ENCODE measurements at places on chromosomes 11 and 22.

GRCh38 chr11:64165481-64165841 lies 452 bp downstream of the MACROD1 start:
- DNase-seq, result peak; percentile 46

- no peak for DNase-seq
Measured at GRCh38 chr22:41340357-41340756, 39.0 kb downstream of the ZC3H7B start.

DNA sequence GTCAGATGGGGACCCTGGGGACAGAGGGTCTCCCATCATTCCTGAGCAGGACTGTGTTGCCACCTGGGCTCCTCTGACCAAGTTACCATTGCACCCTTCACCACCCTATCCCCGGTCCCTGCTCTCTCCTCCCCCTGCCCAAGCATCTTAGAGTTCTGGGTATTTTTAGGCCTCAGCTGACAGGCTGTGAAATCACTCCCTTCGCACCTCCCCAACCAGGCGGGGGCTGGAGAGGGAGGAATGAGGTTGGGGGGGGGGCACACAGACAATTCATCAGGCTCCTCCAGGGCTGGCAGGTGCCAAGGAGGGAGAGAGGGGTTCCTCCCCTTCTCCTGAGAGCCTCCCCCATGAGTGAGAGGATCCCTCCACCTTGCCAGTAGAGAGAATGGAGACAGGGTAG lies 9.0 kb downstream of the SYT7 start:
- DNase-seq, result no peak

GRCh38 chr11:13763341-13763740 lies 94.9 kb downstream of the FAR1 start:
- DNase-seq, result no peak

DNA sequence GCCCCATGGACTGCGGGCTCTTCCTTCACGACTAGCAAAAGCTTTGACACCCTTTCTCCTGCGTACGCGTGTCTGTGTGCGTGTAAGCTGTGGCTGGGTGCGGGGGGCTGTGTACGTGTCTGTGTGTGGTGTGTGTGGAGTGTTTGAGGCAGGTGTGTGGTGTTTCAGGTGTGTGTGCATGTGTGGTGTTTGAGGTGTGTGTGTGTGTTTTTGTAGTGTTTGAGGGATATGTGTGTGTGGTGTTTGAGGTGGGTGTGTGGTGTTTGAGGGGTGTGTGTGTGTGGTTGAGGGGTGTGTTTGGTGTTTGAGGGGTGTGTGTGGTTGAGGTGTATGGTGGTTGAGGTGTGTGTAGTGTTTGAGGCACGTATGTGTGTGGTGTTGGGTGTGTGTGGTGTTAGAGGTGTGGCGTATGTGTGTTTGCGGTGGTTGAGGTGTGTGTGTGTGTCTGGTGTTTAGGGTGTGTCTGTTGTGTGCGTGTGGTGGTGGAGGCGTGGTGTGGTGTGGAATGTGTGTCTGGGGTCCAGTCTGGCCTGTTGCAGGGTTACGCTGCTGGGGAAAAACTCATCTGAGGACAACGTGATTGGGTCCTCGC lies 687 bp upstream of the ARSA start:
- DNase-seq, result peak; percentile 11

- peak; percentile 56 for DNase-seq
Measured at GRCh38 chr22:35749808-35750207, 32.1 kb downstream of the APOL5 start.

GRCh38 chr11:58928107-58928499 lies 11.2 kb upstream of the GLYATL1 start:
- DNase-seq, result no peak

GRCh38 chr11:134686460-134687061 lies 274.5 kb upstream of the B3GAT1 start:
- peak; percentile 43 for DNase-seq

- DNase-seq, result no peak
Measured at GRCh38 chr11:10483174-10483573, 28.1 kb downstream of the AMPD3 start.

- no peak for DNase-seq
Measured at GRCh38 chr11:11701070-11701469, 79.3 kb upstream of the GALNT18 start.

- DNase-seq, result no peak
Measured at GRCh38 chr11:34792814-34793258, 123.3 kb downstream of the APIP start.

- DNase-seq, result no peak
Measured at GRCh38 chr11:115939731-115940421, 435.7 kb upstream of the CADM1 start.

DNA sequence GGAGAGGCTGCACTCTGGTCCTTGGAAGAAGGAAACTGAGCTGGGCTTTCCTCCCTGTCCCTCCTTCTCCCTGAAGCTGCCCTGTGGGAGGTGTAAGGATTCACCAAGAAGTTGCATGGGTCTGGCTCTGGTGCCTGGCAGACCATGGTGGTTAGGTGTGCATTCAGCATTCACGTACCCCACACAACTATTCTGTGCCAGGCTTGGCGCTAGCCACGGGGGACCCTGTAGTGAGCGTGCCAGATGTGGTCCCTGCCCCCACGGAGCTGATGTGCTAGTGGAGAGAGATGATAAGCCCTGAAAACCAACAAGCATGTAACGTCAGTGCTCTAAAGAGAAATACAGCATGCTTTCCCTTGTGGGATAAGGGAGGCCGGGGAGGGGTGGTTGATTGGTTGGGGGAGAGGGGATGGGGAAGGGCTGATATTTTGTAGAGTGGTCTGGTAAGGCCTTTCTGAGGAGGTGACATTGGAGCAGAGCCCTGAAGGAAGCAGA lies 48.9 kb downstream of the CD82 start:
- no peak for DNase-seq

- DNase-seq, result no peak
Measured at GRCh38 chr22:42990131-42990838, 24.7 kb downstream of the PACSIN2 start.

GRCh38 chr11:70628855-70629844 lies 230.8 kb downstream of the CTTN start:
- DNase-seq, result peak; percentile 68

DNA sequence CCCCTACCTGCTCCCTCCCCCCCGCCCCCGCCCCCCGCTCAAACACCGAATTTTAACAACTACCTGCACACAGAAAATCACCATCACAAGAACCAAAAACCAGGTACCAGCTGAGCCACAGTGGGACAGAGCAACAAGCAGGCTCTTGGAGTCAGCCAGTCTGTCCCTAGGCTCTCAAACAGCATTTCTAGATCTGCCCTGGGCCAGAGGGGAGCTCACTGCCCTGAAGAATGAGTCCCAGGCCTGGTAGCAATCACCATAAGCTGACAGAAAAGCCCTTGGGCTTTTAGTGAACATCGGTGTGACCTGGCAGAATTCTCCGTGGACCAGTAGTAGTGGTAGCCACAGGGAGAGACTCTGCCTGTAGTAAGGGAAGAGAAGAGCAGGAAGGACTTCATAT lies 58.3 kb downstream of the C11orf87 start:
- no peak for DNase-seq

GRCh38 chr22:44622147-44622427 lies 79.9 kb upstream of the PRR5 start:
- DNase-seq, result peak; percentile 88

DNA sequence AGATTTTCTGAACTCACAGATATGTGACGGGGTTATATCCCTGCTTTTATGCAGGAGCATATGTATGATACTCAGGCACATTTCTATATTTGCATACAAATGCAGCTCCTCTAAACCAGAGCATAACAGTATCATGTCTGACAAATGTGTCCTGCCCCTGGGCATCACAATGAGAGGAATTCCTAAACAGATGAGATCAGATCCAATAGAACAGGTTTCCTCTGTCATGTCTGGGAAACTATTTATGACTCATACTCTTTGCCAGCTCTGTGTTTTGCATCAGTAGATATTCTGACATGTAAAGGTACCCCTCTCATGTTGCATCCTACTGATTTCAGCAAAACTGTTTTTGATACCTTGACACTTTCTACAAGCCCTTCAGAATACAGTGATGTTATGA lies 29.4 kb downstream of the SYT9 start:
- DNase-seq, result peak; percentile 32

DNA sequence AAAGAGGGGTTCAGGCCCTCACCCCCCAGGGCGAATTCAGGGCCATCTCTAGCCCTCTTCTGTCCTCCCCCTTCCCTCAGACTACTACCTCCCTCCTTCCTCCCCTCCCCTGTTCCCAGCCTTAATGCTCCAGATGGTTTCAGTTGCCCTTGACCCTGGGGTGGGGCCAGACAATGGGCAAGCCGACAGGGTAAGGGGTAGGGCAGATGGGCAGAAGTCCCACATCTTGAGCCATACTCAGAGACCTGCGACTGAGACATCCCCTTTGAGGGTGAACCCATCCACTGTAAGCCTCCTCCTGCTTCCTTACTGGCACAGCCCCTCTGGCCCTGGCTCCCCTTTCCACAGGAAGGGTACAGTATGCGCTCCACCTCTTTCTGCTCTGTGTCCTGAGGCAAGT lies 1.9 kb downstream of the RHBDD3 start:
- peak; percentile 20 for DNase-seq

DNA sequence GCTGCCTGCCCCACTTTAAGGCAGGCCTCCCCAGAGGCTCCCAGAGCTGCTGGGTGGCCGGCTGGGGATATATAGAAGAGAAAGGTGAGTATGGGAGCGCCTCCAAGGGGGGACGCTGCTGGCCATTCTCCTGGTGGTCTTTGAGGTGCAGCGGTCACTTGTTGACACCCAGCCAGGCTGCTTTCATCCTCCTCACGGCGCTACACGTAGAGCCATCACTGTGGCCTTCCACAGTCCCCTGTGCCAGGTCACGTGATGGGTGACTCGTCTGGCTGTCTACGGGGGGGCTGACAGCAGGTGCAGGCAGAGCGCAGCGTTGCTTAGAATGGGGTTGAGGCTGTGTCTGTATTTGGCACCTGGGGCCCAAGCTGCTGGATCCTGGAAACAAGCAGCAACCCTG lies 1.9 kb downstream of the ACR start:
- DNase-seq, result no peak

DNA sequence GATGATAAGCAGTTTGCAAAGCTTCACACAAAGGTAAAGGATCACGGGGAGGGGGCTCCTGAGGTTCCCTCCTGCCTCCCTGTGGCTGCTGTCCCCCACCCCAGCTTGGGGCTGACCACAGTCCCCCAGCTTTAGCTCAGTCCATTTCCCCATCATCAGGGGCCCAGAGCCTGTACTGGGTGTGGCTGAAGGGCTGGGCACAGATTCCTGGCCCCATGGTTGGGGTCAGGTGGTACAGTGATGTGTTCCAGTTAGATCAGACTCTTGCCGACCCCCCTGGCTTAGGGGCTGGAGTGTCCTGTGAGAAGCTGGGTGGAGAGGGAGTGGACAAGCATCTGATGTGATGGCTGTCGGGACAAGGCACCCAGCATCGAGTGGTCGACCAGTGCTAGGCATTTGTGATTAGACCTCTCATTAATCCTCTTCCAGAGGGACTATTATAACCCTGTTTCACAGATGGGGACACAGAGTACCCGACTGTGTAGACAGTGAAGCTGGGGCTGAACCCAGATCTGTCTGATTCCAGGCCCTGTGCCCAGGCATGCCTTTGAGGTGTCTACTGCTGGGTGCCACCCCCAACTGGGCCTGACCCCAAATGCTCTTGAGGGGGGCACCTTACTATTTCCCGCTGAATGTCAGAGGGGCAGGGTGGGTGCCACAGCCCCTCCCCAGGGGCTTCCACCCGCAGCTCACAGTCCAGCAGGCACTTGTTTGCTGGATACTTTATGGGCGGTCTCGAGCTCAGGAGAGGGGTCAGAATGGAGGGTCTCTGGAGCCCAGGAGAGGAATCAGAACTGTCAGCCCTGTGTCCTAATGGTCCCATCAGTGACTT lies 4.3 kb downstream of the SHANK3 start:
- DNase-seq, result no peak

DNA sequence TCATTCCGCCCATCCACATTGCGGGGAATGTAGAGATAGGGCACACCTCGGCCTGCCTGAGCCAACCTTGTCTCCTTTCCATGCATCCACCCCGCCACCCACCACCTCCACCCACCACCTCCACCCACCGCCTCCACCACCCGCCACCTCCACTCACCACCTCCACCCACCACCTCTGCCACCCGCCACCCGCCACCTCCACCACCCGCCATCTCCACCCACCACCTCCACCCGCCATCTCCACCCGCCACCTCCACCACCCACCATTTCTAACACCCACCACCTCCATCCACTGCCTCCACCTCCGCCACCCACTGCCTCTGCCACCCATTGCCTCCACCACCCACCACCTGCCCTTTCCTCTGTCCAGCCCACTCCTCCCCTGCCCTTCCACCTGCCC lies 78.4 kb downstream of the IGLL1 start:
- DNase-seq, result no peak

DNA sequence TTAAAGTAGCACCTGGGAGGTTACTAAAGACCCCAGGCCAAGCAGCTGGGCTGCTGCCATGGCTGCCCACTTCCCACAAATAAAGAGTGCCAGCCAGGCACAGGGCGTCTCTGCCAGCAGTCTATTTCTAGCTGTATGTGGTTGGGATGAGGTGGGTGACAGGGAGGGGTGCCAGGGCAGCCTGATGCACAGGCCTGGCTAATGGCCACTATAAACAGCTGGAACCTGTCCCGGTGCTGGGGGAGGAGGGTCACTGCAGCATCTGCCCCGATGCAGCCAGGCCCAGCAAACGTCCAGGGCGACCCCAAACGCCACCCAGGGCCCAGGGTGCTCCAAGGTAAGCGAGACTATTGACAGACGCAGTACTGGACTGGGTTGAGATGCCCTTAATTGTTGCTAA lies 37.4 kb downstream of the SCUBE1 start:
- DNase-seq, result no peak

DNA sequence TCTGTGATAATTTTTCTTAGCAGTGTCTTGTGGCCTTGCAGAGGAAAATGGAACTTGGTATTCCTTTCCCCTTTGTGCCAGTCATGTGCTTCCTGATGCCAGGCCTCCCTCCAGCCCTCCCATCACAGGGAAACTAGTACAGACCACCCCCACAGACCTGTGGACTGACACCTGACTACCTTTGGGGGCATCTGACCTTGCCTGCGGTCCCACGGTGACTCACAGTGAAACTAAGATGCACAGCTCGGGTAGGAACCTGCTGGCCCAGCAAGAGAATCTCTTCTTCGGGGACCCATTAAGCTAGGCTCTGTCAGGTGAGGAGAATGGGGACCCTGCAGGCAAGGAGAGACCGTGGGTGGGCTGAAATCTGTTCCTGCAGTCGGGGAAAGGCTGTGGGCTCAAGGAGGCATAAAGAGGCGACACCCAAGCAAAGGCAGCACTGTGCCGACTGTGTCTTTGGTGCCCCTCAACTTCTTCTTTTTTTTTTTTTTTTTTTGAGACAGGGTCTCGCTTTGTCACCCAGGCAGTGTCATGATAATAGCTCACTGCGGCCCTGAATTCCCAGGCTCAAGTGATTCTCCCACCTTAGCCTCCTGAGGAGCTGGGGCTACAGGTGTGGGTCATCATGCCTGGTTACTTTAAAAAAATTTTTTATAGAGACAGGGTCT lies 20.8 kb upstream of the PEX26 start:
- no peak for DNase-seq
